ENCODE measurements at places on chromosomes 4 and X. TPM values are rescaled to one million over a fixed set of nuclear protein-coding genes. Genes with fewer than 3 reads are reported as not detected.
A peak's percentile ranks its signal among the peaks of the same experiment; 100 is the strongest.

GRCh38 chr4:116066711-116067245 lies 953.4 kb upstream of the NDST4 start:
- H3K4me1 ChIP-seq = no peaks in the 10 kb centered on the region
- no peak for DNase-seq
- H3K4me3 ChIP-seq = no peak overlapping the region

DNA sequence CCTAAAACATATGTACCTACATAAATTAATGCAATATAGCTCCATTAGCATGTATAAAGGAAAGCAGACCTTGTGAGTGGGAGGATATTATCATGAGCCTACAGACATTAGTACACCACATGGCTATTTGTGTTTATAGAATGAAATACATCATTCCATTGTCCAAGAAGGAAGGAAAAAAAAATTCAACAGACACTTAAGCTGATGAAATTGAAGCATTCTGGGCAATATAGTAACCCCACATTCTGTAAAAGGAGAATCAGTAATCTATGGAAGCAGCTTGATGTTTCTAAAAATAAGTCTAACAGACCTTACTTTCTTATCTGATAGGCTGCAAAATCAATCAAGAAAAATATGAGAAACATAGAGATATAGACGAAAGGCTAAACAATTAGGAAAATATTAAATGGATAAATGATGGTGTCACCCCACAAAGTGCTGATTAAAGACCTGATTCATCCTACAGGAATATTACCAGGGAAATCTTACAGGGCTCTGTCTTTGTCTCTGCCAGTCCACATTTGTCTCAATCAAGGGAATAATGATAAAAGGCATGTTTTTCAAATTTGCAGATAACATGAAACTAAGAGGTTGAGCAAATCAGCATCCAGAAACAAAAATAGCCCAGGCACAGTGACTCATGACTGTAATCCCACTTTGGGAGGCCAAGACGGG lies 76.8 kb downstream of the COMMD8 start:
- H3K27me3 ChIP-seq = no peaks in the 10 kb centered on the region
- H3K4me1 ChIP-seq = no peaks in the 10 kb centered on the region
- H3K4me3 ChIP-seq = no peak overlapping the region
- no peak overlapping the region for H3K27ac ChIP-seq
- no peaks in the 10 kb centered on the region for H3K36me3 ChIP-seq
- DNase-seq = no peak

DNA sequence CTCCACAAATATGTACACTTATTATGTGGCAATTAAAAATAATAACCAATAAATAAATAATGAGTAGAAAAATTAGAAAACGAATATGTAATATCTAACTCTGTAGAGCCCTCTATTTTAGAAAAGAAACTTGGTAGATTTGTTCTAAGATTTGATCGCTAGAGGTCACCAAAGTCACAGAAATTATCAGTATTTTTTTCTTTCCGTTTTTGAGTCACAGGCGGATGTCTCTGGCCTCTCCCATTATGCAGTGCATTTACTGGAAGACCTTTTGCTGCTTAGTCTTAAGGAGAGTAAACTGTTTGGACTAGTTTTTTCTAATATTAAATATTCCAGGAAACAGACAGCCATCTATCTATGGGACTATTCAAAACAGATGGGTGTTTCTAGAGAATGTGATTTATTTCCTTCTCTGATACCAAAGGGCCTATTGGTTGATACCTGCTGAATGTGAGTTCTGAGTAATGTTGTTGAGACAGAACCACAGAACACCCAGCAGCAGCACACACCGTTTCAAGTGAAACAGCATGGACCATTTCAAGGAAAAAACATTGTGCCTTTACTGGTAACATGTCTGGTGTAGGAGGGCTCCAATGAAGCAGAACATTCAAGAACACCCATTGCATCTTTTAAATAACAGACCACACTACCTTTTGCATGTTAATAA lies 34.0 kb upstream of the GYPA start:
- no peak for DNase-seq
- H3K27me3 ChIP-seq = no peaks in the 10 kb centered on the region
- H3K36me3 ChIP-seq = no peaks in the 10 kb centered on the region
- no peaks in the 10 kb centered on the region for H3K4me1 ChIP-seq

- H3K36me3 ChIP-seq = no peaks in the 10 kb centered on the region
- H3K27me3 ChIP-seq = no peaks in the 10 kb centered on the region
- no peak for DNase-seq
Observed at GRCh38 chr4:155007660-155008176, 200.7 kb upstream of the NPY2R start.

DNA sequence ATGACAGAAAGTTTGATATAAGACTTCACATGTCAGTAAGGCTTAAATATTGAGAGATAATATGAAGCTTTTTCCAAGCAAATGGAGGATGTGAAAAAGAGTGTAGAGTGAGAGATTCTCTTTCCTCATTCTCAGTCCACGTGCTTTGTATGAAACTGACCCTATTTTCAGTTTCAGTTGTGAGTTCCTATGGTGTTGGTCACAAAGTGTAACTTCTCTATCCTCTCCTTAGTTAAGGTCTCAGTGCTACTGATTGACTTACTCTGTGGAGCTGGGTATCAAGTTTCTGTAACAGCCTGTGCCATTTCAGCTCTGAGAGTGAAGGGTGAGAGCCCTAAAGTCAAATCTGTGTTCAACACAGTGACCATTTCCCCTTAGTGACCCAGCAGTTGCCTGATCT lies 277.2 kb downstream of the EPHA5 start:
- no peaks in the 10 kb centered on the region for H3K4me1 ChIP-seq
- no peak overlapping the region for H3K27ac ChIP-seq
- DNase-seq = no peak

PKD2 gene
- 9.2 TPM for total RNA-seq

DNA sequence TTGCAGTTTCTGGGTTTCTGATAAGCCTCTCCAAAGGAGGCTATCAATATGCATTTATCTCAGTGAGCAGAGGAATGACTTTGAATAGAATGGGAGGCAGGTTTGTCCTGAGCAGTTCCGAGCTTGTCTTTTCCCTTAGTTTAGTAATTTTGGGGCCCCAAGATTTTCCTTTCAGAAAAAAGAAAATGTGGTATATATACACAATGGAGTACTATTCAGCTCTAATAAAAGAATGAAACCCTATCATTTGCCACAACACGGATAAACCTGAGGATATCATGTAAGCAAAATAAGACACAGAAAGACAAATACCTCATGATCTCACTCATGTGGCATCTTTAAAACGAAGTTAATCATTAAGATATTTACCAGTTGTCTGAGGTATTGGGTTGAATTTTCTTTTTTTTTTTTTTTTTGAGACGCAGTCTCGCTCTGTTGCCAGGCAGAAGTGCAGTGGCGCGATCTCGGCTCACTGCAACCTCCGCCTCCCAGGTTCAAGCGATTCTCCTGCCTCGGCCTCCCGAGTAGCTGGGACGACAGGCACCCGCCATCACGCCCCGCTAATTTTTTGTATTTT lies 540 bp downstream of the ZNF721 start:
- DNase-seq = no peak
- H3K27me3 ChIP-seq = no peaks in the 10 kb centered on the region
- H3K4me1 ChIP-seq = peaks cover 9% of the 10 kb centered on the region
- H3K4me3 ChIP-seq = peak overlapping the region; percentile 95
- no peaks in the 10 kb centered on the region for H3K36me3 ChIP-seq

DNA sequence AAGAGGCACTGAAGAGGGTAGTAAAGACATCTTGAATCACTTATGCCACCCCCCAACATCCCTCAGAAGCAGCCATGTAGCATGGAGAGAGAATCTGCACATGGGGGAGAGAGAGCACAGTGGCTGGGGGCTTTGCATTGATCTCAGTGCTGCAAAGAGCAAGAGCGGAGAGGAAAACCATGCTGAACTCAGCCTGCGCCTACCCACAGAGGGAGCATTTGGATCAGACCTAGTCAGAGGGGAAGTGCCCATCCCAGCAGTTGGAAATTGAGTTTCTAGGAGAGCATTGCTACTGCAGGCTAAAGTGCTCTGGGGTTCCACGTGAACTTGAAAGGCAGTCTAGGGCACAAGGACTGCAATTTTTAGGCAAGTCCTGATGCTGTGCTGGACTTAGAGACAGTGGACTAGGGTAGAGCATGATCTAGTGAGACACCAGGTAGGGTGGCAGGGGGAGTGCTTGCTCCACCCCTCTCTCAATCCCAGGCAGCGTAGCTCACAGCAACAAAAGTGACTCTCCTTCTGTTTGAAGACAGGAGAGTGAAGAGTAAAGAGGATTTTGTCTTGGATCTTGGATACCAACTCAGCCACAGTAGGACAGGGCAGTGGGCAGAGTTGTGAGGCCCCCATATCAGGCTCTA lies 9.0 kb upstream of the PROM1 start:
- H3K4me1 ChIP-seq = no peaks in the 10 kb centered on the region
- H3K27ac ChIP-seq = no peak overlapping the region
- no peaks in the 10 kb centered on the region for H3K36me3 ChIP-seq
- H3K4me3 ChIP-seq = no peak overlapping the region
- DNase-seq = no peak

DNA sequence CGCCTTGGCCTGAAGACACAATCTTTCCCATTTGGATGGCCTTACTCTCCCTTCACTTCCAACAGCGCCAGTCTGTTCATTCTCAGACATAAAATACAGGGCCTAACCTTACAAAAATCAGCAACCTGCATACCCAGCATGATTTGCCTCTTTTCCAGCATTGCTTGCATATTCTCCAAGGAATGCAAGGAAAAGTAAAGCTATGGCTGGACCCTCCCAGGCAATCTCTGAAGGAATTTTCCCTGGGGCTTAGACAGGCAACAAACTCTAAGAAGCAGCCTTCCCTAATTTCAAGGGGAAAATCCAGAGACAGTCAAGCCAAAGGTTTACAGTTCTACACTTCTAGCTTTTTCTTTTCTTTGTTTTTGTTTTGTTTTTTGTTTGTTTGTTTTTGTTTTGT lies 3.6 kb downstream of the DCTD start:
- no peaks in the 10 kb centered on the region for H3K27me3 ChIP-seq
- DNase-seq = no peak
- no peak overlapping the region for H3K4me3 ChIP-seq
- no peak overlapping the region for H3K27ac ChIP-seq
- no peaks in the 10 kb centered on the region for H3K4me1 ChIP-seq

NDUFA1 gene
- 221 TPM for total RNA-seq

GRCh38 chr4:56215901-56216300 lies 171.4 kb downstream of the AASDH start:
- peak; percentile 79 for DNase-seq
- H3K4me1 ChIP-seq = no peaks in the 10 kb centered on the region
- no peaks in the 10 kb centered on the region for H3K36me3 ChIP-seq
- H3K27ac ChIP-seq = peak overlapping the region; percentile 57
- H3K4me3 ChIP-seq = no peak overlapping the region

HELT gene
- total RNA-seq = not detected

GRCh38 chr4:122329876-122330565 lies 48.8 kb upstream of the ADAD1 start:
- H3K4me3 ChIP-seq = no peak overlapping the region
- H3K27ac ChIP-seq = no peak overlapping the region
- DNase-seq = no peak
- no peaks in the 10 kb centered on the region for H3K36me3 ChIP-seq
- H3K27me3 ChIP-seq = no peaks in the 10 kb centered on the region

GRCh38 chr4:107312366-107312765 lies 276.3 kb upstream of the DKK2 start:
- H3K4me1 ChIP-seq = no peaks in the 10 kb centered on the region
- no peak overlapping the region for H3K27ac ChIP-seq
- no peaks in the 10 kb centered on the region for H3K36me3 ChIP-seq
- DNase-seq = no peak
- no peaks in the 10 kb centered on the region for H3K27me3 ChIP-seq
- H3K4me3 ChIP-seq = no peak overlapping the region

ERAS gene
- not detected for total RNA-seq

MOSPD2 gene
- total RNA-seq = 8.7 TPM

DNA sequence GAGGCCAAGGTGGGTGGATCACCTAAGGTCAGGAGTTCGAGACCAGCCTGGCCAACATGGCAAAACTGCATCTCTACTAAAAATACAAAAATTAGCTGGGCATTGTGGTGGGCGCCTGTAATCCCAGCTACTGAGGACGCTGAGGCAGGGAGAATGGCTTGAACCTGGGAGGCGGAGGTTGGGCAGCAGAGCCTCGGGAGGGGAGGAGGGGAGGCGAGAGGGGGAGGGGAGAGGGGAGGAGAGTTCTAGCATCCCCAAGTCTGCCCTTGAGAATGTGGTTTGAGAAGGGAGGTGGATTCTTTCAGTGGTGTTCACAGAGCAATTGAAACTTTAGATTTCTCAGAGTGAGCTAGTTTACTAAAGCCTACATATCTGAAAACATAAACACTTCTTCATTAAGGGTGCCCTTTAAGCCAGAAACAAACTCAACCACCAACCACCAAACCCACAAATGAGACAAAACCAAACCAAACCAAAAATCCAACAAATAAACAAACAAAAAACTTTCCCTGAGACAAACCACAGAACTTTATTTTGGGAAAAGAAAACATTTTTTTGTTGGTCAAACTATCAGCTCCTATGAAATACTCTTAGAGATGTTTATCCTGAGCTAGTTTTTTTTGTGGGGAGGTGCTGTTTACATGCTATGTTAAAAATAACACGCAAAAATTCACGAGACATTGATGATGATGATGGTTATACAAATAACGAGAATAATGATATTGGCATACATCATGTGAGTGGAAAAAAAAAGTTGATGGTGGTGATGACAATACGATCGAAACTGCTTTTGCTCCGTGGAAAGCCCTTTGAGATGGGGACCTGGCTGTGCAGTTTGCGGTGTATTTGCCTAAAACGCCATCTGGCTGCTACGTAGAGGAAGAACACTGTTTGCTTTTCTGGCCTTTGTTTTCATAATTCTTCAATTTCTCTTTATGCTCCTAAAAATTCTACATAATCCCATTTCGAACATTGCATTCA lies 98.2 kb upstream of the PRKX start:
- peaks cover 2% of the 10 kb centered on the region for H3K4me1 ChIP-seq
- peaks cover 11% of the 10 kb centered on the region for H3K27me3 ChIP-seq
- no peak overlapping the region for H3K4me3 ChIP-seq
- H3K27ac ChIP-seq = no peak overlapping the region
- no peaks in the 10 kb centered on the region for H3K36me3 ChIP-seq
- DNase-seq = no peak

ADAMTS3 gene
- total RNA-seq = 0.29 TPM

FMR1NB gene
- 0.25 TPM for total RNA-seq

DNA sequence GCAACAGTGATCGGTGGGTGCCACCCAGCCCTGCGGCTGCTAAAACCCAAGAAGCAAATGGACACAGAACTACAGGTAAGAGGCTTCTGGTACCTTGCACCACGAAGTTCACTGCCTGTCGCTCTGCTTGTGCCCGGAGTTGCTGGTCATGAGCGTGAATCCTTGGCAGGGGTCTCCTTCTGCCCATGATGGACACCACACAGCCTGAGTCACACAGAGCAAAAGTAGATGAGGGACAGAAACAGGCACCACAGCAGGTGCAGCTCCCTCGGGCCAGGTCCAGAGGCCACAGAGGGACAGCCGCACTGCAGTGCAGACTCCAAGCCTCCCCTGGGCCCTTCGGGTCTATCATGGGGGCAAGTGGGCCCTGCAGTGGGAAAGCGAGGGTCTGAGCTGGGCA lies 22.4 kb downstream of the NAT8L start:
- H3K27me3 ChIP-seq = no peaks in the 10 kb centered on the region
- H3K27ac ChIP-seq = no peak overlapping the region
- H3K36me3 ChIP-seq = no peaks in the 10 kb centered on the region
- DNase-seq = no peak
- H3K4me3 ChIP-seq = no peak overlapping the region
- no peaks in the 10 kb centered on the region for H3K4me1 ChIP-seq
